ENCODE measurements at places on chromosomes 4 and X. TPM values are rescaled to one million over a fixed set of nuclear protein-coding genes. Genes with fewer than 3 reads are reported as not detected.

GRCh38 chr4:76308548-76308947 is 2.0 kb downstream of the STBD1 start:
- no peak for DNase-seq

- no peak for DNase-seq
Measured at GRCh38 chrX:103586314-103586646, 965 bp downstream of the TCEAL4 start.

GRCh38 chr4:30837131-30837539 is 117.0 kb downstream of the PCDH7 start:
- DNase-seq = no peak

GRCh38 chrX:53077207-53078197 is 4.7 kb upstream of the TSPYL2 start:
- no peak for DNase-seq

- no peak for DNase-seq
Measured at GRCh38 chr4:30399476-30399875, 320.7 kb upstream of the PCDH7 start.

- DNase-seq = no peak
Measured at GRCh38 chr4:20624793-20625374, 75.4 kb upstream of the PACRGL start.

DNA sequence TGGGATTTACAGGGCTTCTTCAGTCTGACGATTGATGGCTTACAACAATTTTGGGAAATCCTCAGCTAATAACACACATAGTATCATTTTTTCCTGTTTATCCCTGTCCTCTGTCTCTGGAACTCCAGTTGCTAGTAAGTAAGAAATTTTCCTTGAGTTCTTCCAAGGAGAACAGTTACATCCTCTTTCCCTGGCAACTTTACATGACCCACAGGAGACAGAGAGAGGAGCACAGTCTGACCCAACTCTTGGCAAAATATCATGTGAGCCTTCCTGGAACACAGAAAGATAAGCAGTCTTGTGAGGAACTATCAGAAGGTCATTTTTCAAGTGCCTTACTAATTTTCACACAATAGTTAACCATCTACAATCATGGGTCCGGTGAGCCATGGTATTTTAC is 578.7 kb upstream of the PABPC4L start:
- DNase-seq = no peak

DNA sequence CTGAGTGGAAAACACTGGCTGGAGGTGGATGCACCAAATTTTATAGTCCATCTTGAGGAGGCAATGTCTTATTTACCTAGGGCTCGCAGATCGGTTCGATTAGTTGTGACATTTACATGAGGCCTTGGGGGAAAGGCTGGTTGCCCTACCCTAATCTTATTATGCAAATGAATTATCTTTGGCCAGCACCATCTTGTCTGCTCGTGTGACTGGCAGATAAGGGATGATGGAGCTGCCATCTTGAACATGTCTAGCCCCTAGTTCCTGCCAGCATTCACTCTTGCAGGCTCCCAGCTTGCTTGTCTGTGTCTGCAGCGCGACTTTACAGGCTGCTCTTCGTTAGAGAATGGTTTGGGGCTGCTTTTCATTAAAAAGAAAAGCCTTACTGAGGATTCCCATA is 61.9 kb downstream of the SEC24B start:
- no peak for DNase-seq

GRCh38 chrX:30957753-30958152 is 68.7 kb upstream of the TAB3 start:
- no peak for DNase-seq

GRCh38 chr4:13415068-13415785 is 68.9 kb downstream of the RAB28 start:
- no peak for DNase-seq

DNA sequence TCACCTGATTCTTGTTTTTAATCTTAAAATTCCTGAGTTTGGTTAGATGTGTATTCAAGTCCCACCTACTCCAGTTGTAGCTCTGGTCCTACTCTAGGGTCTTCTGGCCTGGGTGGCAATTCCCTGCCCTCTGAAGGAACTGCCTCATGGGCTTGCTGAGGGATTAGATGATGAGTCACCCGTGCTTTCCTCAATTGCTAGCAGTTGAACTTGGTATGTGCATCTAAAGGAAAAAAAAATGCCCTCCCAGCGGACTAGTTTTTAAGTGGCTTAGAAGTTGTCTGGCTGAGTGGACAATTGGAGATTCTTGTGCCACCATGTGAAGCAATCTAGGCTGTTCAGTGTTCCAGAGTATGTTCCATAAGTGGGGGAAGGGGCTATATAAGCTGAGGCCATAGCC is 127.0 kb downstream of the CCNG2 start:
- DNase-seq = no peak

DNA sequence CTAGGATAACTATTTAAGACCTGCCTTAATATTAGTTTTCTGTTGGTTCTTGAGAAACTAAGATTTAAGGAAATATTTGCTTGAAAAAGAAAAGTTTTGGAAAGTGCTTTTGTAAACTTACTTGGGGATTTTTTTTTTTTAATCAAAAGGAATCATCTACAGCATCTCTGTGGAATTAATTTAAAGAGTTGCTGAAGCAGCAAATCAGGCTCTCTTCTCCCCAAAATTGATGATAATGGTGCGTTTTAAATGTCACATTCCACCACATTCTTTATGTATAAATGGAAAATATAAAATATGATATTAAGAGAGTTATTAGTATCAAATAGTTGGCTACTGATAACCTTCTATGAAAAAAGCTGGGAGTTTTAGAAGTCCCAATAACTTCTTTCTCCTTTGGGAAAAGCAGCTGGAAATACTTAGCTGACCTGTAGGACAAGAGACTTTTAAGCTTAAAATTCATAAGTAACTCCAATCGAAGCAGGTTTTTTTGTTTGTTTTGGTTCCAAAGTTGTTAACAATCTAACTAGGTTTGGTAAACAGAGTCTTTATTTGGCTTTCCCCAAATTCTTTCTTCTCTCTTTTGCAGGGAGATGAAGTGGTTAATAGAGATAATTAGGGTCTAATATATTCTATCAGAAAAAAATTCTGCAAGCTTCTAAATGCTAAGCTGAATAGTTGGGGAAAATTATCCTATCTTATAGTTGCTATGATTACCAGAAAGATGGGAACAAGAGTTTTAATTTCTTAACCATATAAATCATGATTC is 4.4 kb downstream of the KLF3 start:
- no peak for DNase-seq

GRCh38 chr4:106063009-106063408 is 167.7 kb downstream of the NPNT start:
- no peak for DNase-seq

PRSS12 gene
- total RNA-seq = 14.9 TPM

ARHGAP36 gene
- 0.30 TPM for total RNA-seq

MAGEA12 gene
- total RNA-seq = not detected

FAM53A gene
- 7.4 TPM for total RNA-seq

PDZD4 gene
- 73.0 TPM for total RNA-seq

GABRE gene
- 4.4 TPM for total RNA-seq

XAGE2 gene
- not detected for total RNA-seq
